Activated B cell treated with CpG ODN at 0.5 μM for 24 hours (primary cell): ENCODE measurements at places on chromosomes 7 and 10. TPM values are rescaled to one million over a fixed set of nuclear protein-coding genes. Genes with fewer than 3 reads are reported as not detected.

Gene SLC25A13
- 28.5 and 29.1 TPM in 2 replicates for total RNA-seq

DNA sequence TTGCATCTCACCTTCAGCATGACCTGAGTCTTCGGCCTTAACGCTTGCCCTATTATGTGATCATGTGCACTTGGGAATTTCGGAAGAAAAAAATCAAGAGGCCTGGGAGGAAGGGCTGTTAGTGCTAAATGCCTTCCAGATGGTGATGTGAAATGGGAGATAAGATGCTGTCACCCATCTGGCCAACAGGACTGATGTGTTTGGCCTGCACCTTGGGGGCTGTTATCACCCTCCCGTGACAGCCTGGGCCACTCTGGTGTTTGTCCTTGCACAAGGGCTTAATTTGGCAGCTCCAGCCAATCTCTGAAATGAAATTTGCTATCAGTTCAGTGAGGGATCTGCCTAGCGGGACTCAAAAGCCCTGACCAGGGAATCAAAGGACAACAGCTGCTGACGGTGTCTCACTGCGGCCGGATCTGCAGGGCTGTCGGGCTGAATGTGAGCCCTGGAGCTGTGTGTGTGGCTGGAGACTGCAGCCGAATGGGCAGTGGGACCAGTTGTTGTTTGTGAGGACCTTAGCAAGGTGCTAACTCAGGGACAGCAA, 131.4 kb upstream of the BTBD16 start:
- no peak for DNase-seq

DNA sequence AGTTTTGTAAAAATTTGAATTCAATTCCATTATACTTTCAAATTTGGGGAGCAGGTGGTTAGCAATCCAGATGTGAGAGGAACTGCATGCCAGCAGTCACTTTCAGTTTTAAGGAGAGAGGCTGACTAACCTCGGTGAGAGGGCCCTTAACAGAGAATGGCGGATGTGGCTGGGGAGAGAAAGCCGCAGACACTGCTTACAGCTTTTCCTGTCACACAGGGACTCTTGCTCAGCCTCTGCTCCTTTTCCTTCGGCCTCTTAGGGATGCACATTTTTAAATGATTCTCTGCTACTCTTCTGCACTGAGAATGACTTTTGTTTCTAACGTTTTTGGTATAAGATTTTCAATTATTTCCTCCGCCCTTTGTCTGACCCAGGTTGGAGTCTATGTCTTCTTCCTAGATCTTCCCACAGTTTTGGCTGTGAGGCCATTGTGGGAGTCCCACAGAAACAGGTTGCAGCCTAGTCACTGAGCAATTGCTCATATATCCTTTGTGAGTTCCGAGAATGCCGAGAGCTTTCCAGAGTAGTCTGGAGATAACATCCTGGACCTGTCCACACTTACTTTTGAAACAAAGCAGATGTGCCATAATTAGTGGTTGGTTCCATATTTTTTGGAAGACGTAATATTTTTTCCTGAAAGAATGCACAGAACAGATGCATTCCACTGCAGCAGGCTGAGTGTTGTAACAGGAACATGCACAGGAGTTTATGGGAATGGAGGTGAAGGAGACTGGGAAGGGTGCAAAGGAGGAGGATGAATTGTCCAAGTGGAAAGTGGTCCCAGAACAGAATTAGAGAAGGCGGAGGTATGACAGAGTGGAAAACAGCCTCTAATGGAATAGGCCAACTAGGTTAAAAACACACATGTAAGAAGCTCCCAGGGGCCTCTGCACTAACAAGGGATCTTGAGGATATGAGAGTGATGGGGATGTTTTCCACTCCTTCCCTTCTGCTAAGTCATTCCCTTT, 168.0 kb upstream of the ZNF32 start:
- no peak for DNase-seq

GRCh38 chr10:21406595-21407193, 118.8 kb downstream of the SKIDA1 start:
- no peak for DNase-seq

GRCh38 chr7:130263130-130263529, 3.5 kb upstream of the CPA2 start:
- no peak for DNase-seq

GRCh38 chr7:140391634-140392033, 6.7 kb downstream of the SLC37A3 start:
- no peak for DNase-seq

- no peak for DNase-seq
Measured at GRCh38 chr7:147413557-147413870, 1177.1 kb upstream of the C7orf33 start.

Gene HECTD2
- total RNA-seq = 8.1 and 8.6 TPM in 2 replicates

DNA sequence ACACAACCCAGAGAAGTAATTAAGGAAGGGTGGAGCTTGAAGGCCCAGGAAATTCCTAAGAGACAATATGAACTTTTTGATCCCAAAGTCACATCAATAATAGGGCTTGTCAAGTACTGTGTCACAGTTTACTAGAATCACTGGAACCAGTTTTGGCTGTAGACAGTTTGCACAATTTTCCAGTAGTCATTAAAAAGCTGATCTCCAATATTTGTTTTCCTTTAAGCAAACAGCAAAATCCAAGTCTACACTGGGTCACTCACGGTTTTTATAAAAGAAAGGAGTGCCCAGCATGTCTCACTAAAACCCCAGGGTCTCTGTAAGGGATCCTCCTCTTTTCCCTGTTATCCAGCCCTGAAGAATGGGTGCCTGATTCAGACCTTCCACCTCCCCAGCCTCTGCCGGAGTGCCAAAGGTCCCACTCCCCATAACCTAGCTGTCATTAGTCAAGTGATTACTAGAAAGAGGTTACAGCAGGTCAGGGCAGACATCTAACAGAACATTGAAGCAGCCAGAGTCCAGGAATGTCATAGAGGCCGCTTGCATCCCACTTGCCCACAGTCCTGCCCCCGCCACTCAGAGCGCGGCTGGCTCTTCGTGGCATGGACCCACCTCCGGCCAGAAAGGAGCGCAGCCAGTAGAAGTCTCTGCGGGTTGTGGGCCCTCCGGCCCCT, 552 bp downstream of the SLC25A16 start:
- DNase-seq = no peak

Gene GPC2
- 5.0 and 5.1 TPM in 2 replicates for total RNA-seq

- DNase-seq = no peak
Measured at GRCh38 chr10:11284291-11285085, 266.8 kb downstream of the CELF2 start.

GRCh38 chr10:80152820-80153219, 20.3 kb downstream of the PLAC9 start:
- no peak for DNase-seq

GRCh38 chr10:114713525-114714090, 55.5 kb upstream of the ABLIM1 start:
- DNase-seq = no peak

DNA sequence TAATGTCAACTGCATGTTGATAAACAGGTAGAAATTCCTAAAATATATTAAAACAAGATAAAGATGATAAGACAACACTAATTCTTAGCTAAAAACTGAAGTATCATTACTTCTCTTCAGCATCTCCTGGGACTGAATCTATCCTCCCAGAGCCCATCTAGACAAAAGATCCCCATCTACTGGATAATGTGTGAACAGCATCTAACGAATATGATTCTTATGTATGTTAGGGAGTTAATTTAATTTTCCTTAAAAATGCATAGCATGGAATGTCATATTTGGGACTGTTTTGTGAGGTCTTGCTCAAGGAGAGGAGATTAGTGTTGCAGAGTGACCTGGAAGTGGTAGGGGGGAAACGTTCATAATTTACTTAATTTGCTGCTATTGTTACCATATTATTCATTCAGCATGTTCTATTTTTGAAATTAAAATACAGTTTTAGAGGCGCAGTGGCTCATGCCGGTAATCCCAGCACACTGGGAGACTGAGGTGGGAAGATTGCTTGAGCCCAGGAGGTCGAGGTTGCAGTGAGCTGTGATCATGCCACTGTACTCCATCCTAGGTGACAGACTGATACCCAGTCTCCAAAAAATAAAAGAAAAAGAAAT, 305.1 kb upstream of the CSTF2T start:
- DNase-seq = no peak

DNA sequence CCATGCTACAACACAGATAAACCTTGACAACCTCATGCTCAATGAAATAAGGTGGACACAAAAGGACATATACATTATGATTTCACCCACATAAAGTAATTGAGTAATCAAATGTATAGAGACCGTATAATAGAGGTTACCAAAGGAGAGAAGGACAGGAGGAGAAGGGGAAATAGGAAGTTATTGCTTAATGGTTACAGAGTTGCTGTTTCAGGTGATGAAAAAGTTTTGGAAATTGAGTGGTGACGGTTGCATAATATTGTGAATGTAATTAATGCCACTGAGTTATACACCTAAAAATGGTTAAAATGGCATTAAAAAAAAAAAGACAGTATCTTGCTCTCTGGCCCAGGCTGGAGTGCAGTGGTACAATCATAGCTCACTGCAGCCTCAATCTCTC, 1.5 kb upstream of the OGDH start:
- DNase-seq = no peak
